ENCODE measurements at places on chromosomes 3 and 15.

GRCh38 chr3:124514683-124515082, 215.6 kb upstream of the UMPS start:
- no peak for DNase-seq

DNA sequence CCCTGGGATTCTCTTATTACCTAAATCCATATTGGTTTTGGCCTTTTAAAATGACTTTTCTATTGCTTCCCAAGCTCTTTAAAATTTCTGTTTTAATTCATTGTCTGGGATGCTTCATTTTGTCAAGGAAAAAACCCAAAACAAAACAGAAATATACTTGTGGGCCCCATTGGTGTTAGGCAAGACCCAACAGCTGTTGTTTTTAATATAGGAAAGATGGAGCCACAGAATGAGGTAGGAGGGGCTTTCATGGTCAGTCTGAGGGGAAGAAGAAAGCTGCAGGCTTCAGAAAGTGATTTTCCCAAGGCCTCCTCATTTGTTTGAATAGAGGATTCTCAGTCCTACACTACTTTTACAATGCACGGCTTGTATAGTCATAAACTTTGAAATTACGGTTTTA, 180.5 kb downstream of the MCTP2 start:
- no peak for DNase-seq

DNA sequence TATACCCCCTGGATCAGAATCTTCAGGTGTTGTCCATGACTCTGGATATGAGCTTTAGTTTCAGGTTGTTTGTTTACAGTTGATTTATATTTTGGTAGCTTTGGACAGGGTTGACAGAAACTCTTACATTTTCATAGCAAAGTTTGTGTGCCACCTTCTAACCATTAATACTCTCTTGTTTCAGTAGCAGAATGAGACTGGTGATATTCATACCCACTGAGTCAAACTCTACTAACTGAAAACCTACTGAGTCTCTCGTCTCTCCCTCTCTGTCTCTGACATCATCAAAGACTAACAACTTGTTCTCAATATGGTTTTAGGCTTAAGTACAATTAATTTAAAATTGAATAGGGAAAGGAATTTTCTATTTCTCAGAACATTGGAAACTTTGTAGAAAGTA, 282.3 kb downstream of the CNTN6 start:
- no peak for DNase-seq

DNA sequence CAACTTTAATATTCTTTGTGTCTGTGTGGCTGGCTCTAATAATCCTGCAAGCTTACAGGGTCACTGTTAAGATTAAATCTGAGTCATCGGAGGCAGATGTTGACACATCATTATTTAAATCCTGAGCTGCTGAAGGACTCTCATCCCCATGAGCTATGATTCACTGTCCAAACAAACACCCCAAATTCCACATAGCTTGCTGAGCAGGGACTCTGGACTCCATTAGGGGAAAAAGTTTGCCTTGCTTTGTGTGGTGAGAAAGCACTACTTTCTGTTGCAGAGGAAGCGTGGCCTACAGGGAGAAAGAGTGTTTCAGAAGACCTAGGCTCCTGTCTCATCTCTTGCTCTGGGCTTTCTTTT, 213.7 kb downstream of the PDCD6IP start:
- no peak for DNase-seq

GRCh38 chr15:56744701-56745683, 11.7 kb upstream of the ZNF280D start:
- no peak for DNase-seq

- DNase-seq, result no peak
Measured at GRCh38 chr15:87268675-87269074, 987.9 kb downstream of the NTRK3 start.

DNA sequence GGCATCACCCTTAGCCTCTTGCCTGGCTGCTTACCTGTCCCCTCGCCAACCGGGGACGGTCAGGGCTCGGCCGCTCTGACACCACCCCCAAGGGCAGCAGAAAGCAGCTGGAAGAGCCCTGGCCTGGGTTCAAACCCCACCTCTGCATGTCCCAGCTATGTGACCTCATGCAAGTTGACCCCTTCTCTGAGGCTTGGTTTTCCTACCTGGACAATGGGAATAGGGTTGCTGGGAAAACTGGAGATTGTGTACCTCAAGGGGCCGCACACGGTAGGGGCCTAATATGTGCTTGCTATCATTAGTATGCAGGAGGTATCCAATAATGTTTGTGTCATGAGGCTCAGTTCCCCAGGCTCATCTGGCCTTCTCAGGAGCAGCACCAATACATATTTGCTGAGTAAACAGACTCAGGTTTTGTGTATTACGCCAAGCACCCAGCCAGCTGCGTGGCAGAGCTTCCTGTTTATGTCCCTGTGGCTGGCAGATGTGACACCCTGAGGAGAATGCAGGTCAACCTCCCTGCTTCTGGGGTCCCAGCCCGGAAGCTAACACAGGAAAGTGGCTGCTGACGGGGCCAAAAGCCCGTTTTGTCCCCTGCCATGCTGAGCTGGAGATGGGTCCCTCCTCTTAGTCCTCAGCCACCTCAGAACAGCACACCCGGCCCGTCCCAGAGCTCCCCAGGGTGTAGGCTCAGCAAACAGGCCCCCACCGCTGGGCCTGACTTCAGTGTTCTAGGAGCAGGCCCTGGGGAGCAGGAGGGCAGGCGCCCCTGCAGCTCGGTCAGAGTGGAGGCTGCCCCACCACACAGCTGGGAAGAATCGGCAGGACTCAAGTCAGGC, 29.7 kb downstream of the PLXND1 start:
- no peak for DNase-seq

DNA sequence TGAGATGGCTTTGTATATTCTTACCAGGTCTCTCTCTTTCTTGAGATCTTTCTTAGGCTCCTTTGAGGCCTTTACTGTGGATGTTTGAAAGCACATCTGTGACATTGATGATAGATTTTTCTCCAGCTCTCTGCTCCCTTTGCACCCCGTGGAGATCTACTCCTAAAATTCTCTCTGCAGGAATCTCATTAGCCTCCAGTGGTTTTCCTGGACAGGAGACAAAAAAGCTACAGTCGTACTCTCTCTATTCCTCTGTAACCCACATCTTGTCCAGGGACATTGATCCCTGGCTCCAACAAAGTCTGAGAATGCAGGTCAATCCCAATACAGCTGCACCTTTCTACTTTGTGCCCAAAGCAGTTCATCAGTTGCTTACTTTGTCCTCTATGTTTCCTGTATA, 68.2 kb downstream of the RBMS3 start:
- DNase-seq, result no peak

GRCh38 chr3:51955175-51955892, at the start of gene GPR62:
GPR62 (plus strand) TSS chr3:51955381; CDS start chr3:51955653, 272 bp downstream.
- DNase-seq, result no peak

- no peak for DNase-seq
Measured at GRCh38 chr3:148077318-148077923, 620.3 kb upstream of the AGTR1 start.

GRCh38 chr3:56654460-56654859, 28.6 kb downstream of the TASOR start:
- no peak for DNase-seq

DNA sequence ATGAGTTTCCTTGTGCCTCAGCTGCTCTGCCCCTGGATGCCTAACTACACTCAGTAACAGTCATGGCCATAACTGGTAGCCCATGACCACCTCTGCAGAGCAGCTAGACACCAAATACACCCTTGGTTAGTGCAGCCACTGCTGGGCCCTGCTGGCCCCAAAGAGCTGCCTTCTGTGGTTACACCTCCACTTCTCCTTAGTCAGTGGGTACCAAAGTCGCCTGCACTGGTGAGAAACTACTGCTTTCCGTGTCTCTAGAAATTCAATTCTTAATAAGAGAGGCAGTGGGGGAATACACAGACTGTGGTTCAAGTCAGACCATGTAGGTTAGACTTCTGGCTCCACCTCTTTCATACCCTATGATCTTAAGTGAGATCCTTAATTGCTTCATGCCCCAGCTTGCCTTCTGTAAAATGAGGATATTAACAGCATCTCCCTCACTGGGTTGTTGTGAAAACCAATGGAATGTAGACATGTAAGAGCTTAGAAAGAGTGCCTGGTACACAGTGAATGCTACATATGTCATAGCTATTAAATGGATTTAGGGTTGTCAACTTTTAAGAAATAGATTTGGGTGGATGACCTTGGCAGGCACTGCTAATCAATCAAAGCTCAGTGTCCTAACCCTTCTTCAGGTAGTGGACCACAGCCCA, 18.2 kb downstream of the HEG1 start:
- no peak for DNase-seq

DNA sequence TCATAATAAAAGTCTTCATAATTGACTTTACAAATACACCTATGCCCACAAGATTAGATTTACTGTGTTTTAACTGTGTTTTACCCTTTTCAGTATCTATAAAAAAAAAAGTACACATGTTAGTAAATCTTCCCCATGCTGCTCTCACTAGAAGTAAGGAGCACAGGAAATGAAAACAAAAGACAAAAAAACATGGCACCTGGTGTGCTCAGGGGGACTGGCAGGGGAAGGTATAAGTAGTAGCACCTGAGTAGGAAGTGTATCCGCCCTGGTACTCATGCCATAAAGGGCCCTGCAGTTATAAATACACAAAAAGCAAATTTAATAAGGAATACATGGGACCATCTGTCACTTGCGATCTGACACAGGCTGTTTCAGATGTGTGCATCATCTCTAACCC, 8.9 kb upstream of the ALDH1A2 start:
- DNase-seq, result no peak

- no peak for DNase-seq
Measured at GRCh38 chr15:73710321-73710720, 26.1 kb downstream of the CD276 start.

DNA sequence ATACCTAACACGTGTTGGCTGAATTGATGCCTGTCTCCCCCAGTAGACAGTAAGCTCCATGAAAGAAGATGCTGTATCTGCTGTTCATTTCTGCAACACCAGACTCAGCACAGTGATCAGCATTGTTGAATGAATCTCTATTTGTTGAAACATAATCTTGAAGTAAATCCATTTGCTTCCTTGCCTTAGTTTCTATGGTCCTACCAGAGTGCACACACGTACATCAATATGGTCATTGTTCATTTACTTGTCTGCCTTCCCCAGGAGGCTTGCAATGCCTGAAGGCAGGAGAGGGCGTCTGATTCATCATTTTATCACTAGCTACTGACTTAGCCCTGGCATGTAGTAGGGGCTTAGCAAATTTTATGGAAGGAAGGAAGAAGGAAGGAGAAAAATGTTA, 19.2 kb downstream of the RBP2 start:
- DNase-seq, result no peak

GRCh38 chr3:152902141-152902669, 67.3 kb downstream of the P2RY1 start:
- DNase-seq, result peak; percentile 16

DNA sequence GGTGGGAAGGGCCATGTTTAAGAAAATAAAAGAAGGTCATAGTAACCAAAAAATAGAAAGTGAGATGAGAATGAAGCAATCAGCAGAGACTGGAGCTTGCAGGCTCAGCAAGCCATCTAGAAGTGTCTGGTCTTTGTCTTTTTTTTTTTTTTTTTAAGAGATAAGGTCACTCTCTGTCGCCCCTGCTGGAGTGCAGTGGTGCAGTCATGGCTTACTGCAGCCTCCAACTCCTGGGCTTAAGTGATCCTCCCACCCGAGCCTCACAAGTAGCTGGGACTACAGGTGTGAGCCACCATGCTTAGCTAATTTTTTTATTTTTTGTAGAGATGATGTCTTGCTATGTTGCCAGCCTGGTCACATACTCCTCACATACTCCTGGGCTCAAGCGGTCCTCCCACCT, 36.2 kb downstream of the GXYLT2 start:
- DNase-seq, result no peak

- DNase-seq, result no peak
Measured at GRCh38 chr3:16199769-16200168, 25.3 kb downstream of the GALNT15 start.

GRCh38 chr15:96422125-96422524, 91.6 kb downstream of the NR2F2 start:
- no peak for DNase-seq

DNA sequence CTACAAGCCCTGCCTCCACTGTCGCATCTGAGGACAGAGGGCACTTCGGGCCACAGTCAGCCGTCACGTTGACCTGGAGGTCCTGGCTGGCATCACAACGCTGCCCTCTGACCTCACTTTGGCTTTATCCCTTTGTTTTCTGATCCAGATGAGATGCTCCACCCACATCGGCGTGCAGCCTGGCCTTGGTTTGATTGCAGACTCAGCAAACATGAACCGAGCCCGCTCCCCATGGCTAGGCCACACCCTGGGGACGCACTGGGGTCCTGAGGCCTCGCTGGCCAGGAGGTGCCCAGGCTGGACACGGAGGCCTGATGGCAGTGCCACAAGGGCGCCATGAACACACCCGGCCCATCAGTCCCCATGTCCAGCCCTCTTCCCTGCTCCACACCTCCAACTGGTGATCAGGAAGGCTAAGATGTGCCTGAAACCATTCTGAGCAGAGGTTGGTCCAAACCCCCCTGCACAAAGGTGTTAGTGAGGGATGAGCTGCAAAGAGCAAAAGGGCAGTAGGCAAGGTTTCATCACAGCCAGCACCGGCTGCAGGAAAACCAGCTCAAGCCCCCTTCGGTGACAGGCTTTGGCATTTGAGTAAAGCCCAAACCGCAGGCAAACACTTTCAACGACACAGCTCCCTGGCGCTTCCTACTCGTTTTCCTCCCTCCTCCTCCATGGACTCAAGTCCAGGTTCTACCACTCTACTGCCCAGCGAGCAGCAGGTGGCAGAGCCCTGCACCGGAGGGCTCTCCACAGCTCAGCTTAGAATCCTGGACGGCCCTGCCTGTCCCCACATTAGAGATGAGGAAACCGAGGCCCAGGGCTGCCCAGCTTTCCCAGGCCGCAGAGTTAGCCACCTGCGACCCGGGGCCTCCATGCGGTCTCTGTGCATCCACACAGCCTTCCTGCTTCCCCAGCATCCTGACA, 165.8 kb downstream of the NUP210 start:
- no peak for DNase-seq

DNA sequence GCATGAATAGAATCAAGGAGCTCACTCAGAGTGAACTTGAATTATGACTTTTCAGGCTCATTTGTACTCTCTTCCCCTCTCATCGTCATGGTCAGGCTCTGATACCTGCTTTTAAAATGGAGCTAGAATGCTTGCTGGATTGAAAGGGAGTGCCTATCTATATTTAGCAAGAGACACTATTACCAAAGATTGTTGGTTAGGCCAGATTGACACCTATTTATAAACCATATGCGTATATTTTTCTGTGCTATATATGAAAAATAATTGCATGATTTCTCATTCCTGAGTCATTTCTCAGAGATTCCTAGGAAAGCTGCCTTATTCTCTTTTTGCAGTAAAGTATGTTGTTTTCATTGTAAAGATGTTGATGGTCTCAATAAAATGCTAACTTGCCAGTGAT, 9.6 kb downstream of the CCNDBP1 start:
- no peak for DNase-seq

GRCh38 chr3:55014081-55014480, 86.2 kb upstream of the LRTM1 start:
- no peak for DNase-seq
